ENCODE measurements at places on chromosomes 13 and 19.

GRCh38 chr19:19460761-19461265, 54.5 kb downstream of the TSSK6 start:
- no peak for DNase-seq

DNA sequence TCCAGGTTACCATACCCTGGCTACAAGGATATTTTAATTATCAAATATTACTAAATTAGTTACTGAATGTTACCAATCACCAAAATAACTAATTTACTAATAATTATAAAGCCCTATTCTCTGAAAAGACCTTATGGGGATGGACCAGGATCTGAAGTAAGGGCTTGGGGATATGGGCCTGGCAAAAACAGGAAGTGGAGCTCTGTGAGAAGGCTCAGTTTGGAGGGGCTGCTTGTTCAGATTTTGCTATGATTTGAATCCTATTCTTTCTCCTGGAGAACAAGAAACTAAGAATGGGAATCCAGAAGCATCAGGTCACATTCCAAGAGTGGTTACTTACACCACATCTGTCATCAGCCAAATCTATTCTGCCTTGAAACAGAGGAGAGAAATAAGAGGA, 148.1 kb downstream of the DNAJC15 start:
- no peak for DNase-seq

- no peak for DNase-seq
These were observed at the start of gene LACC1 for GRCh38 chr13:43879755-43880181. Gene LACC1 (plus strand): TSS chr13:43879904. CDS start chr13:43880986, 1,082 bp downstream.

GRCh38 chr19:52291781-52292180, 5.2 kb upstream of the ZNF480 start:
- no peak for DNase-seq

GRCh38 chr13:98216135-98216565, 39.1 kb upstream of the RNF113B start:
- DNase-seq = no peak

DNA sequence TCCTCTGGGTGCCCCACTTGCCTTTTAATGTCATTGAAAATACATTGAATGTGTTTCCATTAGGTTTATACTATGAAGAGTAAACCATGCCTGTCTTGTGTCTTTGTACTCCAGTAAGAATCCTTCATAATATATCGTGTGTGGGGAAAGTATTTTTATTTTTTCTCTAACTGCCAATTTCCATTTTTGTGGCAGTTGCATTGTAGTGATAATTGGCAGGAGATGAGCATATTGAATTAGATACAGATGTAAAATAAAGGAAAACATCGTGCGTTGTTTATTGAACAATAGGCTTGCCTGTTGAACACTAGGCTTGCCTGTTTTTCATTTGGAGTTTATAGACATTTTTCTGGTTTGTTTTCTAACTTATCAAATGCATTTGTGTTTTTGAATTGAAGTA, 218.8 kb downstream of the NBEA start:
- DNase-seq = no peak

DNA sequence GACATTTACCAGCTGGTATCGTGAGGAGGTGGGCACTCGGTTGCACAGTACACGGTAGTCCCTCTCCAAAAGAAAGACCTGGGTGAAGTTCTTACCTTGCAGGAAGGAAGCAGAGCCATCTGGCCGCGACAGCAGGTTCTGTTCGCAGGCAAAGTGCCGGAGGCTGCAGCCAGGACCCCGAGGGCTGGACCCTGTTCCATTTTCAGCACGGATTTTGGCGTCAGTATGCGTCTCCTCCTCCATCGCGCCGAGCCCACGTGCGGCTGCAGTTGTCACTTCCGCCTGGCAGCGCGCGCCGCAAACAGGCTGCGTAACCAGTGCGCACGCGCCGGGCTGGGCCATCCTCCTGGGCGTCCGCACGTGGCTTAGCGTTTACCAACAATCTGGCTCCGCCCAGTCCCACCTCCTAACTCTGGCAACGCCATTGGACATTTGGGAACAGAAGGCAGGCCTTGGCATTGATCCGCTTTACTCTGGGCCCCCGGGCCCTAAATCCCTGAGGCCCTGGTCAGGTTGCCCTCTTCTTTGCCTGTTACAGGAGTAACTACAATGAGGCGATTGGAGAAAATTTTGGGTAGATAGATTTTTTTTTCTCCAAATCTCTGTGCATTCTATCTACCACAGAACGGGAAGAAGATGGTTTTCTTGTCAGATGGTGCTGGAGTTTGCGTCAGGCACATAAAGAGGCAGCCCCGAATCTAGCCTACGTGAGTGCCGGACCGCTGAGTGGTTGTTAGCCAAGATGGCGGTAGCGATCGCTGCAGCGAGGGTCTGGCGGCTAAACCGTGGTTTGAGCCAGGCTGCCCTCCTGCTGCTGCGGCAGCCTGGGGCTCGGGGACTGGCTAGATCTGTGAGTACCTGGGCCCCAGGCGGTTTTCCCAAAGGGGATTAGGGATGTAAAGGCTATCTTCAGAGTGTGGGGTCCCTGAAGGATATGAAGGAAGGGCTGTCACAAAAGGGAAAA, at the start of the genes BCKDHA and EXOSC5:
TSS of gene BCKDHA (plus strand) at position 733 of the 964 bp plus-strand sequence. CDS start at position 743, 10 bp downstream.
TSS of gene EXOSC5 (minus strand) at position 274 of the 964 bp plus-strand sequence. CDS start at position 243, 31 bp downstream.
- DNase-seq = peak; percentile 99

- no peak for DNase-seq
These were observed 2657.6 kb upstream of the PCDH20 start for GRCh38 chr13:64073203-64073602.

- no peak for DNase-seq
These were observed 94.5 kb upstream of the TM9SF2 start for GRCh38 chr13:99406799-99407201.

DNA sequence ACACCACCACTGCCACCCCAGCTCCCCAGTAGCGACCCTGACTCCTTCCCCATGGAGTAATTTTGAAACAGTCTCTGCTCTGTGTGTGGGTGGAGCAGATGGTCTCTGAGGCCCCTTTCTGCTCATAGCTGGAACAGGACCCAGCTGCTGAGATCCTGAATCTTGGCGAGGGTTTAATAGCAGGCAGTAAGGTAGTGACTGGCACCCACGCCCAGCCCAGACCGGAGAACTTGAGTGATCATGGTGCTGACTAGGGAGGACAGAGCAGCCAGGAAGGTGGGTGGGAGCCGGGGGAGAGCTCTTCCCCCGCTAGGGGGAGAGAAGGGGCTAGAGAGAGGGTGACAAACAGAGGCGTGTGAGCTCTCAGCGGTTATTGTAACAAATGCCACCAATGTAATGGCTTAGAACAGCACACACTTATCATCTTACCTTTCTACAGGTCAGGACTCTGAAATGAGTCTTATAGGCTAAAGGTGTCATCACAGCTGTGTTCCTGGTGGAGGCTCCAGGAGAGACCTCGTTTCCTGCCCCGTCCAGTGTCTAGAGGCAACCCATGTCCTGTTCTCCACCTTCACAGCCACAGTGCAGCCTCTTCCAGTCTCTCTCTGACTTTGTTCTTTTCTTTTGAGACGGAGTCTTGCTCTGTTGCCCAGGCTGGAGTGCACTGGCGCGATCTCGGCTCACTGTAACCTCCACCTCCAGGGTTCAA, 7.2 kb upstream of the ACER1 start:
- no peak for DNase-seq

- DNase-seq = no peak
These were observed 185.7 kb downstream of the ABCC4 start for GRCh38 chr13:95115525-95115924.

DNA sequence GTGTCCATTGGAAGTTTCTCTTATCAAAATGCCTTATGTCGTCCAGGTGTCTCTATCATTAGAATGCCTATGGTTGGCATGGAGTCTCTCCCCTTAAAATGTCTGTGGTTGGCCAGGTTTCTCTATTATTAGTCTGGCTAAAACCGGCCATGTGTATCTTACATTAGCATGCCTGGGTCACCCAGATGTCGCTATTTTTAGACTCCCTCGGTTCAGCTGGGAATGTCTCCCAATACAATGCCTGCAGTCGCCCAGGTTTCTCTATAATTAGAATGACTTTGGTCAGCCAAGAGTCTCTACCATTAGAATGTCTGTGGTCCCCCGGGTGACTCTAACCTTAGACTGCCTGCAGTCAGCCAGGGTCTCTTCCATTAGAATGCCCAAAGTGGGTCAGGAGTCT, 1536.1 kb downstream of the UQCRFS1 start:
- DNase-seq = no peak

DNA sequence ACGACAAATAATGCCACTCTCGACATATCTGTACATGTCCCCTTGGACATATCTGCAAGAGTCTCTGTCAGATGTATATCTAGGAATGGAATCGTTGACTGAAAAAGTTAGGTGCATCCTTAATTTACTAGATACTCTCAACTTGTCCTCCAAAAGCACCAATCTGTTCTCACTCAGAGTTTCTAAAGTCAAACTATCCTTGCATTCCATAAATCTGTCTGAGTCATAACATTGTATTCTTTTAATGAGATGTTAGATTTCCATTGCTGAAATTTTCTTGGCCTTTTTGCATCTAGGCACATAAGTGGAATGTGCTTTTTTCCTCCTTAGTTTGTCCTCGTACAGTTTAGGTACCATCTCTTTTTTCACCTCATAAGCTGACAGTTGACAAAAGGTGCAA, 139.8 kb downstream of the PTPRS start:
- DNase-seq = no peak

DNA sequence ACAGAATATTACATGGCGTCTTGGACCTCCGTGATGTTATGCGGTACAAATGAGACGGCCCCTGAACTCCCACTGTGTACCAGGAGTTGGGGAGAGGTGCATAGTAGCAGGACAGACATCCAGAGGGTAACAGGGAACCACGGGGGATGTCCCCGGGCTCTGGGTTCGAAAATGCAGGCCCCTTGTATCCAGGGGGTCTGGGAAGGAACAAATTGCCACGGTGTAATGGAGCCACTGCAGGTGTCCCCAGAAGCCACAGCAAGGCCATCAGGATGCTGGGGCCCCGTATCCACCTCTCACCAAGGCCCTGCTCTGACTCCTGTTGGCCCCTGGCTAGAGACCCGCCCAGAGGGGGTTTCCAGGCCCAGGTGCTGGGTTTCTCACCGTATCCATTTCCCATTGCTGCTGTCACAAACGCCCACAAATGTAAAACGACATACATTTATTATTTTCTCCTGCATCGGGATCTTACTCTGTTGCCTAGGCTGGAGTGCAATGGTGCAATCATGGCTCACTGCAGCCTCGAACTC, 77.8 kb downstream of the INSR start:
- DNase-seq = no peak

DNA sequence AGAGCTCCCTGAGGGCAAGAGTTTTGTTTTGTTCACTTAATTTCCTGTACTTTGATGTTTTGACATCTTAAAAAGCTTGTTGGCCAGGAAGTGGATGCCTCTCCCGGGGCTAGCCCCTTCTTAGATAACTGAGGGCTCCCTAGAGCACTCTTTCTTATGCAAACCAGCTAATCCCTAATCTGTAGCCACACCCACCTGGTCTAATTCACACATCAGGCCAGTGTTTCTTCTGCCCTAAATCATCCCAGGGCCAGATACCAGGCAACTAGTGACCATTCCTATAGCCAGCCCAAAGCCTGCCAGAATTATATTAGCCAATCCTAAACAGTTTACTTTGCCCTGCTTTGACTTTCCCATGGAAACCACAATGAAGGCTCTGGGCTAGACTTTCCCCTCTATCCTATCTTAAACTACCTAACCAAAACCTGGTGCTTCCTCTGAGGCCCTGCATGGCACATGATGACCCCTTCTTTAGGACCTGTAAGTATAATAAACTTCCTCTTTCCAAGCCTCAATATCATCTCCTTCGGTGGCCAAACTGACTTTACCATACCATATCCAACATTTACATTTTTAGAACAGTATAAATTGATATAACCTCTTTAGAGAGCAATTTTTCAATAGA, 24.8 kb downstream of the WBP4 start:
- DNase-seq = no peak

- no peak for DNase-seq
These were observed 24.9 kb downstream of the PCID2 start for GRCh38 chr13:113183450-113184129.

DNA sequence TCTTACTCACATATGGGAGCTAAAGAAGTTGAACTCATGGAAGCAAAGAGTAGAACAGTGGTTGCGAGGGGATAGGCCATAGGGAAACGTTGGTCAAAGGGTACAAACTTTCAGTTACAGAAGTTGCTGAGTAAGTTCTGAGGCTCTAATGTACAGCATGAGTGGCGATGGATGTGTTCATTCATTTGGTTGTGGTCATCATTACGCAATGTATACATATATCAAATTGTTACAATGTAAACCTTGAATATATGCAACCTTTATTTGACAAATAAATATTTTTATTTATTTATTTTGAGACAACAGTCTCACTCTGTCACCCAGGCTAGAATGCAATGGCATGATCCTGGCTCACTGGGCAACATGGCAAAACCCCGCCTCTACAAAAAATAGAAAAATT, 38.7 kb downstream of the ZIC5 start:
- DNase-seq = no peak

- DNase-seq = peak; percentile 92
These were observed 811 bp upstream of the PRMT1 start for GRCh38 chr19:49676136-49676783.

DNA sequence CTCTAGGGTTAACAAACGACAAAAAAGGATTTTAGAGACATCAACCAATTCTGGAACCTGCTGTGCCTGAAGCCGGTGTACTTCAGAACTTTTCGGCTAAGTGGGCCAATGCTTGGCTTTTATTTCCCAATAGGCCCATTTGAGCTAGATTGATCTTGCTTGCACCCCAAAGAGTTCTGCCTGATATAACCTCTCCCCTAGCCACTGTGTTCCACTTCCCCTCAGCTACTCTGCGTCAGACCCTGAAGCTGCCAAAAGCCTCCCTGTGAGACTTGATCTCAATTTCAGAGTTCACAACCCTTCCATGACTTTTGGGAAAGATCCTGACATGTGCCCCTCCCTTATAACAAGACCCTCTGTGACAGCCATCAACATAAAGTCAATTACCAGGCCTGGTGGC, 5.6 kb upstream of the SIGLEC14 start:
- no peak for DNase-seq
